Pancreas (tissue), 10 donors: ENCODE measurements at places on chromosomes 11 and 22. TPM values are rescaled to one million over a fixed set of nuclear protein-coding genes. Genes with fewer than 3 reads are reported as not detected.

DNA sequence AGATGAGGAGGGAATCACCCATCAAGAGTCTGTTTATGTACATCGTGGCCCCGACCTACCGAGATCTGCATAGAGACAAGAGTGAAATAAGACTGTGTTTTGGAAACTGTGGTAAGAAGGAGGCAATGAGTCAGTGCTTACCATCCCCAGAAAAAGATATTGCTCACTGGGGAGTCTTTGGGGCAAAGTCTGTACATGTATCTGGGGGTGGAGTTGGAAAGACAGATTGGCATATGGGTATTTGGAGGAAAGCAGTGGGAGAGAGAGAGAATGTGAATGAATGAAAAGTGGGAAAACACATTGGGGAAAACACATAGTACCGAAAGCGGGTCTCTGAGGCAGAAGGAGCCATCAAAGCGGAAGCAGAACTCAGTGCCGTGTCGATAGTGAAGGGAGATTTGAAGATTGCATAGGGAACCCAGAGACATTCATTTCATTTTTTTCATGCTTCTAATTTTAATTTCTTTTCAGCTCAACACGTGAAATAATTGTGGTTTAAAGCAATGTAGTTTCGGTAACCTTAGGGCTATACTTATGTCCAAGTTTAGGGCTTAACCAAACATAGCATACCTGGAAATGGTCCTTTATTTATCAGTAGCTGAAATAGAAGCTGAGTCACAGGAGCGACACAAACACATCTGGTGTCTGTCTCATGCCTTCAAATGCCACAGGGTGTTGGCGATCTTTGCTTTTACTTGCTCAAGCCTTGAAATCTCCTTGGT, 98.6 kb upstream of the CD44 start:
- H3K4me1 ChIP-seq: peaks cover 25% of the 10 kb centered on the region
- no peaks in the 10 kb centered on the region for H3K27me3 ChIP-seq
- H3K27ac ChIP-seq: no peak overlapping the region
- peak; percentile 61 for DNase-seq

- peak overlapping the region; percentile 26 for H3K27ac ChIP-seq
- no peaks in the 10 kb centered on the region for H3K36me3 ChIP-seq
These were observed 29.4 kb upstream of the UBASH3B start for GRCh38 chr11:122625976-122626665.

GRCh38 chr11:60905551-60906113, 753 bp downstream of the PRPF19 start:
- no peaks in the 10 kb centered on the region for H3K27me3 ChIP-seq
- no peak for DNase-seq
- H3K27ac ChIP-seq: peak overlapping the region; percentile 87

- DNase-seq: no peak
- H3K36me3 ChIP-seq: no peaks in the 10 kb centered on the region
- H3K4me1 ChIP-seq: no peaks in the 10 kb centered on the region
These were observed 380.6 kb downstream of the BRD1 start for GRCh38 chr22:49446759-49447710.

DNA sequence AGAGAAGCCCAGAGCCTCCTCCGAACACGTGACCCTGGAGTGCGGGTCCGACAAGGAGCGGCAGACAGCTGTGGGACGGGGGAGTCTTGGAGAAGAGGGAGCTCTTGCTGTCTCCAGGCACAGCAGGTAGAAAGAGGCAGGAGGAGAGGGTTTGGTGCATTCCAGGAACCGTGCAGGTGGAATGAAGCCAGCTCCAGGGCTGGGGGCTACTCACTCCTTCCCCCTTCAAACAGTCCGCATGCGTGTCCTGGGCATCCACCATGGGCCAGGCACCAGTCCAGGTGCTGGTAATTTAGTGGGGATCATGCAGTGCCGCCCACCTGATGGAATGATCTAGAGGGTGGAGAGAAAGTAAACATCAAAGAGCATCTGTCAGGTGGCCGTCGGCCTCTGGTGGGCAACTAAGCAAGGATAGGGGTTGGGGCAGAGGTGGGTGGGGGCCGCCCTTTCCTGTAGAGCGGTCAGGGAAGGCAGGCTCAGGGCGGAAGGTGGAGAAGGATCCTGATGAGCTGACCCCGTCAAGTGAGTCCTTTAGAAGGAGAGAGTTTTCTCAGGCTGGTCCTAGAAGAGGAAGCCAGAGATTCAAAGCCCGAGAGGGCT, 850.0 kb downstream of the TBC1D22A start:
- no peaks in the 10 kb centered on the region for H3K4me1 ChIP-seq
- H3K36me3 ChIP-seq: no peaks in the 10 kb centered on the region
- H3K27ac ChIP-seq: no peak overlapping the region
- H3K4me3 ChIP-seq: no peak overlapping the region

DNA sequence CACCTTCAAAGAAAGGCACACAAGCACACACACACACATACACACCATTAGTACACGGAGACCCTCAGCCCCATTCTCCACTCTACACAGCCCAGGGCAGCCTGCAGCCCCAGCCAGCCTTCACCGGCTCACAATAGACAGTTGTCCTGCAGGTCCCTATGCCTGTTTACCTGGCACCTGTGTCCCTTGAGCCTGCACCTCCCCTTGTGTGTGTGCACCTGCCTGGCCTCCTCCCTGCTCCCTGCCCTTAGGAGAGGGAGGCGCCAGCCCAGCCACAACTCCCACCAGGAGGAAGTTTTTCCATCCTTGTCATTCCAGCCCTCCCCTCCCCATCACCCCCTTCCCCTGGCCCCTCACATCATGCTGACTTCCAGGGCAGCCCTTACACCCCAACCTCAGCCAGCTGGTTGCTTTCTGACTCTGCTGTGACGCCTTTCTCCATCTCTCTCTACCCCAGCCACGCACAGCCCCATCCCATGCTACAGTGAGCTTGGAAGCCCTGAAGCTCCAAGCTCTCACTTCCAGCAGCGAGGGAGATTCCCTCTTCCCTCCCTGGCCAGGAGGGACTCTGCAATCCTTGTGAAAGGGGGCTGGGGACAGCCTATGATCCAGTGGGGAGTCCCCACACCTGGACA, 4.4 kb downstream of the AHNAK start:
- no peaks in the 10 kb centered on the region for H3K27me3 ChIP-seq
- H3K36me3 ChIP-seq: no peaks in the 10 kb centered on the region
- H3K4me1 ChIP-seq: peaks cover 2% of the 10 kb centered on the region
- DNase-seq: no peak
- no peak overlapping the region for H3K4me3 ChIP-seq

Gene KCTD14
- 8.2 TPM for polyA plus RNA-seq

GRCh38 chr11:64710418-64711137, 12.4 kb downstream of the NRXN2 start:
- H3K27me3 ChIP-seq: no peaks in the 10 kb centered on the region
- H3K4me1 ChIP-seq: no peaks in the 10 kb centered on the region
- no peak for DNase-seq
- H3K27ac ChIP-seq: no peak overlapping the region
- no peak overlapping the region for H3K4me3 ChIP-seq

Gene PRRG4
- polyA plus RNA-seq: 1.3 TPM

GRCh38 chr22:25409240-25409639, 155.2 kb upstream of the GRK3 start:
- H3K4me1 ChIP-seq: no peaks in the 10 kb centered on the region
- DNase-seq: no peak
- H3K27me3 ChIP-seq: no peaks in the 10 kb centered on the region
- H3K27ac ChIP-seq: no peak overlapping the region
- no peak overlapping the region for H3K4me3 ChIP-seq
- H3K36me3 ChIP-seq: no peaks in the 10 kb centered on the region

Gene ME3
- 28.7 TPM for polyA plus RNA-seq

DNA sequence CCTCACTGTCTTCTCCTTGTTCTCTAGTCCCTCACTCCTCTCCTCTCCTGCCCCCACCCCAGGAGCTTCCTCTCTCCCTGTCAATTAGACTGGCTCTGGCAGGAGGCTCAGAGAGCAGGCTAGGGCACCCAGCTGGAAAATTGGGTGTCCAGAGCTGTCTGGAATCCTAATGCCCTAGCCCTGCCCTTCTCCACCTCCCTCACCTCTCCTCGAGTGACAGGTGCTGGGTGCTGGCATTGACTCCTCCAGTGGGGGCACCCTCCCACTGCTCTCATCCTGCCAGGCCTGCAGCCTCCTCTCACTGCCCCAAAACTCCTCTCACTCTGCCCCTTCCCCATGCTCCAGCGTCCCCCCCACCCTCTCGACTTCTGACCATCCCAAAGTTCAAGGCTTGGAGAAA, 68.9 kb downstream of the CYTH4 start:
- no peak overlapping the region for H3K27ac ChIP-seq
- no peak for DNase-seq
- no peaks in the 10 kb centered on the region for H3K4me1 ChIP-seq
- H3K27me3 ChIP-seq: no peaks in the 10 kb centered on the region

DNA sequence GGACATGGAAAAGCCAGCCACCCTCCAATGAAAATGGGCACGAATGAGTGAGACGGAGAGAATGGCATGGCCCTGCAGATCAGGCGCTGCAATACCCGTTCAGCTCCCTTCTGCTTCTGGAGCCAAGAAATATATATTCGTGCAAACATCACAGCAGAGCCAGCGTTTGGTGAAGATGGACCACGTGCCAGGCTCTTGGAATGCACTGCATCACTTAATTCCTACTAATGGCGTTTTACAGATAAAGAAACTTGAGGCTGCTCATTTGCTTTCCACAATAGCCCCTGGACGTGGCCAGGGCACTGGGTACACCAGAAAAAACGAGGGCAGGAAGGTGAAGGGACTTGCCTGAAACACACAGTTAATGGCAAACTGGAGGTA, 1.6 kb upstream of the FXYD2 start:
- peak; percentile 16 for DNase-seq
- H3K27me3 ChIP-seq: no peaks in the 10 kb centered on the region
- H3K4me3 ChIP-seq: peak overlapping the region; percentile 21

Gene ARHGEF12
- polyA plus RNA-seq: 18.6 TPM

DNA sequence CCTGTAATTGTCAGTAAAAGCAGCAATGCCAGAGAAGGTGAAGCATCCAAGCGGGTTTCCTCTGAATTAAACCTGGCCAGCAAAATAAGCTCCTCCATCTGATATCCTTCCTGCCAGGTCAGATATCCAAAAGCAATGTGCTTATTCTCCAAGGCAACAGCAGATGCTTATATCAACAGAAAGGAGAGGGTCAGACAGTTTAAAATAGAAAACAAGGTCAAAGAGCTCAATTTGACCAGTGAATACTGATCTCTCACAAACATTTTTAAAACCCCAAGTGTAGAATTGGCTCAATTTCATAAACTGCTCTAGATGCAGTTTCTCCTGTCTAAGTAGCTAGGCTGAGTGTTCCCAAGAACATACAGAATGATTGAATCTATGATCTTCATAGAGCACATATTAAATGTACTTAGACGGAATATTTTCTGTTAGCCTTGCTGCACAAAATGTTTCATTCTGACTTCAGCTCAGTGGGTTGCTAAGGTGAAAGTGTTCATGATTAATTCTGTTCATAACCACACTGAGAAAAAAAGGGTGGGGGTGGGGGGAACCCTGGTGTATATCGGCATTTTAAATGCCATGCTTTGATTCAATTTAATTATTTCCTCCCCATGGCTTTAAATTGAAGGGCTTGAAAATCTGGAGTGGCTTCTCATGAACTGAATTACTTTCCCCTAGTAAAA, 174.2 kb upstream of the ARHGAP20 start:
- no peak overlapping the region for H3K4me3 ChIP-seq
- H3K4me1 ChIP-seq: no peaks in the 10 kb centered on the region
- no peak overlapping the region for H3K27ac ChIP-seq
- no peak for DNase-seq

DNA sequence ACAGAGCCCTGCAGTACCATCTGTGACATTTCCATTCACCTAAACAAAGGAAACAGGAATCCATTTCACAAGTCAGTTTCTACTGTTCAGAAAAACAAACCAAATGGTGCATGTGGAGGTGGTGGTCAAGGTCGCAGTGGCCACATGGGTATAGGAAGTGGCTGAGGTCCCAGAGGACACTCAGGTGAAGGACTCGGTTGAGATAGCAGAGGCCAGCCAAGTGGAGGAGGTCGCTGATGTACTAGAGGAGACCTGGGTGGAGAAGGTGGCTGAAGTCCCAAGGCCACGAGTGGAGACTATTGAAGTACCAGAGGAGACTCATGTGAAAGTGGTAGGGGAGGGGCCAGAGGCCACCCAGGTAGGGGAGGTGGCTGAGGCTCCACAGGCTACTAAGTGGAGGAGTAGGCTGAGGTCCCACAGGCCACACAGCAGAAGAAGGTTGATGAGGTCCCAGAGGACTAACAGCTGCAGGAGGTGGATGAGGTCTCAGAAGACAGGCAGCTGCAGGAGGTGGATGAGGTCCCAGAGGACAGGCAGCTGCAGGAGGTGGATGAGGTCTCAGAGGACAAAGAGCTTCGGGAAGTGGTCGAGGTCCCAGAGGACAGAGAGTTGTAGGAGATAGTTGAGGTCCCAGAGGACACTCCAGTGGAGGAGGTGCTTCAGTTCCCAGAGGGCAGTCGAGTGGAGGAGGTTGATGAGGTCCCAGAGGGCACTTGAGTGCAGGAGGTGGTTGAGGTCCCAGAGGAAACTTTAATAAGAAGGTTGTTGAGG, 40.2 kb downstream of the ZNF195 start:
- no peaks in the 10 kb centered on the region for H3K36me3 ChIP-seq
- H3K27ac ChIP-seq: no peak overlapping the region
- H3K4me3 ChIP-seq: no peak overlapping the region
- no peak for DNase-seq

- DNase-seq: no peak
- no peak overlapping the region for H3K4me3 ChIP-seq
- H3K36me3 ChIP-seq: no peaks in the 10 kb centered on the region
- H3K4me1 ChIP-seq: no peaks in the 10 kb centered on the region
- H3K27ac ChIP-seq: peak overlapping the region; percentile 71
These were observed 128.6 kb upstream of the FGF3 start for GRCh38 chr11:69947793-69948255.

- no peak for DNase-seq
- H3K27me3 ChIP-seq: no peaks in the 10 kb centered on the region
- peaks cover 16% of the 10 kb centered on the region for H3K4me1 ChIP-seq
- H3K36me3 ChIP-seq: no peaks in the 10 kb centered on the region
- no peak overlapping the region for H3K27ac ChIP-seq
These were observed 5.1 kb upstream of the FAM83F start for GRCh38 chr22:39989633-39990032.

GRCh38 chr11:90766121-90766520, 543.3 kb upstream of the CHORDC1 start:
- no peaks in the 10 kb centered on the region for H3K36me3 ChIP-seq
- H3K27me3 ChIP-seq: no peaks in the 10 kb centered on the region
- no peak for DNase-seq
- no peak overlapping the region for H3K27ac ChIP-seq
- no peak overlapping the region for H3K4me3 ChIP-seq

GRCh38 chr22:22458896-22459588, 49.5 kb downstream of the ZNF280B start:
- no peak overlapping the region for H3K4me3 ChIP-seq
- no peaks in the 10 kb centered on the region for H3K27me3 ChIP-seq
- H3K27ac ChIP-seq: no peak overlapping the region
- no peaks in the 10 kb centered on the region for H3K36me3 ChIP-seq
- DNase-seq: no peak
- H3K4me1 ChIP-seq: no peaks in the 10 kb centered on the region

Gene MFRP
- not detected for polyA plus RNA-seq
